ENCODE measurements at places on chromosomes 12 and 14. TPM values are rescaled to one million over a fixed set of nuclear protein-coding genes. Genes with fewer than 3 reads are reported as not detected.
A peak's percentile ranks its signal among the peaks of the same experiment; 100 is the strongest.

DNA sequence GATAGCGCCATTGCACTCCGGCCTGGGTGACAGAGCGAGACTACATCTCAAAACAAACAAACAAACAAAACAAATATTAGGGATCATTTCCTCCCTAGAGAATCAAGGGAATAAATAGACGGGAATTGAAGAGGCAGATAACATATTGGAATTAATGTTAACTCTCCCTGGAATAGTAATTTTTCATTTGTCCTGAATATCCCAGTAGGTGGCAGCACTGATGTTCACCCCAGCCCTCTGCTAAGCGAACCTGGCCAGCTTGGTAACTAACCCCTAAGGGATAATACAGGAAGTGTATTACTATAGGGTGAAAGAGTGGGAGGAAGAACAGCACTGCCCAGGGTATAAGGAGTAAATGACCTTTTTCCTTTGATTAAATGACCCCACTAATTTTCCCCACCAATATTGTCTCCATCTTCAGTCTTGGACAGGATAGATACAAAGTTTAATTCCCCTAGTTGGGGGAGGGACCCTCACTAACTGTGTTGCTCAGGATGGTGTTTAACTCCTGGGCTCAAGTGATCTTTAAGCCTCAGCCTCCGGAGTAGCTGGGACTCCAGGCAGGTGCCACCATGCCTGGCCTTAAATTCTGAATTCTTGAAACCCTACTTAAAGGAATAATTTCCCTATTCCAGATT, 40.5 kb downstream of the SLC2A14 start:
- DNase-seq = peak; percentile 86

- DNase-seq = peak; percentile 60
Measured at GRCh38 chr12:122499991-122500684, 594 bp downstream of the ZCCHC8 start.

KRT86 gene
- polyA plus RNA-seq = 0.30 TPM

ZFHX2 gene
- polyA plus RNA-seq = 18.5 TPM

- DNase-seq = no peak
Measured at GRCh38 chr12:38350342-38351174, 34.0 kb downstream of the ALG10B start.

DNA sequence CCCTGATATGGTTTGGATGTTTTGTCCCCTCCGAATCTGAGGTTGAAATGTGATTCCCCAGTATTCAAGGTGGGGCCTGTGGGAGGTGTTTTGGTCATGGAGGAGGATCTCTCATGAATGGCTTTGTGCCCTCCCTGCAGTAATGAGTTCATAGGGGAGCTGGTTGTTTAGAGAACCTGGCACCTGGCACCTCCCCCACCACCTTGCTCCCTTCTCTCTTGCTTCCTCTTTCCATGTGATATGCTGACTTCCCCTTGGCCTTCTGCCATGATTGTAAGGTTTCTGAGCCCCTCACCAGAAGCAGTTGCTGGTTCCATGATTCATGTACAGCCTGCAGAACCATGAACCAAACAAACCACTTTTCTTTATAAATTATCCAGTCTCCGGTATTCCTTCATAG, 32.6 kb downstream of the CD163L1 start:
- peak; percentile 19 for DNase-seq

DNA sequence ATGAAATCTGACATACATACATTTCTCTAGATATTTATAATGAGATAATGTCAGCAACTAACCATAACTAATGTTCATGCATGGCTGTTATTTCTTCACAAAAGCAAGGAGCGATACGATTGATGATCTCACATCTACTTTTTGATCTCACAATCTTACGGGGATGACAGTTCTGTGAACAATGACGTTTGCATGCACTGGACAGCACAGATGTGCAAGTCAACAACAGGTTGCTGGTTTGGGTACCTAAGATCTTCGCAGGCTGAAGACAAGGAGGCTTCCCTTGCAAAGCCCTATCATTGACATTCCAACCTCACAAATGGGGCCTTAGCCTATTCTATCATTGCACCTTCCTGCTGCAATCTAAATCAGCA, 53.6 kb downstream of the C12orf42 start:
- DNase-seq = no peak

DNA sequence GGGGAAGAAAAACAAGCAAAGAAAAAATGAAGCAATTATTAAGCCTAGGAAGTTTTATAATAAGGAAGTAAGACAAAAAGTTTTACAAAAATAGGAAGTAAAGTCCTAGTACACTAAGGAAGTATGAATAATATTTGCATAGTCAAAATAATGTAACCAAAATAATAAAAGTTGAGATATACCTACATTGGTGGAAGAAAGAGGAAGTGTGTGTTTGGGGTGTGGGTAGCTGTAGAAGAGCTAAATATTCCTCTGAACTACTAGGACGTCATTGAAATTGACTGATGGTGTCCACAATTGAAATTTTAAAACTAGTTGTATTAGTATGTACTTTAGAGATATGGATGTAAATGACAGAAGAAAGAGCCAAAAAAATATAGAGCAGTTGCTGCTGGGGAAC, 228.4 kb upstream of the OTX2 start:
- DNase-seq = no peak

DNA sequence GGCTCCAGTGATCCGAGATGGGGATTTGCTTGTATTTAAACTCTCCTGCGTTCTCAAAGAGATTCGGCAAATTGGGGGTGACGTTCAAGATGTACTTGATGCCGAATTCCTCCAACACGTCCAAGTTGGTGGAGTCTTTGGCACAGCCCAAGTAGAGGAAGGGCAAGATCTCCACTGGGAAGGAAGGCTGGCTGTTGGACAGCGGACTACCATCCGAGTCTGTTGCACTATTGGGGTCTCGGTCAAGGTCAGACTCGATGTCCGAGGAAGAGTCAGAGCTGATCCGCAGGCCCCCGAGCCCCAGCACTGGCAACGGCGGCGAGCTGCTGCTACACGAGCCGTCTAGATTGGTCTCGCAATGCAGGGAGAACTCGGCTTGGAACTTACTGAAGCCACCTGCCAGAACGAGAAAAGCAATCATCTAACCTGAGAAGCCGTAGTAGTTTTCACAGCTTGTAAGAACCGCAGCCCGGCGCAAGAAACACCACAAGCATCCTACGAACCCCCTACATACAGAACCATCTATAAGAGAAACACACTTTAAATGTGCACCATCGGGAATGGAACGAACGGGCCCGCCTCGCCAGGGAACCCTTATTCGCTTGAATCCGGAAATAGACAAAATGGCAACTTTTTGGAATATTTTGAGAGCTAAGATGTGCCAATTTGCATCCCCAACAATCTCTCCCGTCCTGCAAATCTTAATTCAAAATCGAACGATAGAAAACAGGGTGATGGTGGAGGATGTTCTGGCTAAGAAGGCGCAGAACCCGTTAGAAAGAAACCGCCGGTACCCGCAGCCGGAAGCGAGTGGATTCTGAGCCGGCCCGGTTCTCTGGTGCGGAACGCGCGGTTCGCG, 1.4 kb downstream of the DUSP6 start:
- DNase-seq = no peak

RPS29 gene
- polyA plus RNA-seq = 2,556 TPM

DNA sequence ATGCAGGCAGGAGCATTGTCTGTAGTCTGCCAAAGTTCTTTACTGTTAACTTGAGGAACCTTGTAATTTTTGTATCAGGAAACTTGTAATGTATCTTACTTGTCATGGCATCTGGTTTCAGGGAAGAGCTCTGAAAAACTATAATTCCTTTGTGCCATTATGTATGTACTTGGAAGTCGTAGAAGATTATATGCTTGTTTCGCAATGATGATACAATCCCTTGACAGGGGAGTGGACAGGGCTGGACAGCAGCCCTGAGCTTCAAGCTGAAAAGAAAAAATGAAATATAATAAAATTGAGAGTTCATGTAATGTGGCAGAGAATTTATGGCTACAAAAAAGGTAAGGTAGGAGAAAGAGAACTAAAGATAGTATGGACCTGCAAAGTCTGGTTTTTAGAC, 7.4 kb upstream of the DLGAP5 start:
- no peak for DNase-seq

DNA sequence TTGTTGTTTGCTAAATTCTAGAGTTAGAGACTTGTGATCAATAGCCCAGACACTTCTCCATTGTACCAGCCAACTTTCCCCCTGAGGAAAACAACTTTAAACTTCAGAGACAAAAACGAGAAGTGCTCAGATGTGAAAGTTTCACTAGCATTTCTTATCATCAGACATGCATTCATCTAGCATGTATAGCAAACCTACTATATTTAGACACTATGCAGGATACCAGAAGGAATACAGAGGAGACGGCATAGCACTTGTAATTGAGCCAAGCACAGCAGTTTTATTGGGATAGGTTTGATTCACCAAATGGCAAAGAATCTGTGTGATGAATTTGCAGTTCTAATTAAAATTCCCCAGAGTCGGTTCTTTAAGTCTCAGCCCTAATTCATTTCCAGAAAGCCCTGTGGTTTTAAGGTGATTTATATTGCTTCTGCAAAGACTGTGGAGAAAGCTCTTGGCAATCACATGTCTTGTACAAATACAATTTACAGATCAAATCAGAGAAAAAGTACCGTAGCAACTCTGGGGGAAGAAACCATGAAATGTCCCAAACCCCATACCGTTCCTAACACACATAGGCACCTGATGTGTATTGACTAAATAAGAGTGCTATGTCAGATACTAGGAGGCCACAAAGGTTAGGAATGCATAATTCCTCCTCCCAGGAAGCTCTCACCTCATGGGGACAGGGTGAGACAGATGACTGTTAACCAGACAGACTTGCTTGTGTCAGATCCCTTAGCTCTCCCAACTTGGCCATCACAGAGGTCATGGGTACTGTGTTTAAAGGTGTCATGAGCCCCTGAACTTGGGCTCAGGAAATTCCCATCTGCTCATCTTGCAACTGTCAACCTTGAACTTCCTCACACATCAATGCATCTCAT, 69.6 kb upstream of the KRAS start:
- no peak for DNase-seq
